ENCODE measurements at places on chromosomes 3 and 15.
A peak's percentile ranks its signal among the peaks of the same experiment; 100 is the strongest.

DNA sequence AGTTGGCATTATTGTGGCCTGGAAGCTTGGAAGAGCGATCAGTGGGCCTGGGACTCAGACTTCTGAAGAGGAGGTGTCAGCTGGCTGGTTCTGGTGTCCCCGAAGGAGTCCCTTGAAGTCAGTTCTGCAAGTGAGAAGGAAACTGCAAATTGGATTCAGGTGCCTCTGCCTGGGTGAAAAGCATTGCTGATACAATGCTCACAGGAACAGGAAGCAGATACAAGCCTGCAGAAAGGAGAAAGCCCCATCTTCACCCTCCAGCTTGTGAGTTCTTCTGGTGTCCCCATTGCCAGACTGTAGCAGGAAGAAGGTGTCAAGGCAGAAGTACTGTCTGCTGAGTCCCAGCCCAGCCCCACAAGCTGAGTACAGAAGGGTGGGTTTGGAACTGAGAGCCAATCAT lies 271.3 kb downstream of the PLOD2 start:
- no peak for DNase-seq

DNA sequence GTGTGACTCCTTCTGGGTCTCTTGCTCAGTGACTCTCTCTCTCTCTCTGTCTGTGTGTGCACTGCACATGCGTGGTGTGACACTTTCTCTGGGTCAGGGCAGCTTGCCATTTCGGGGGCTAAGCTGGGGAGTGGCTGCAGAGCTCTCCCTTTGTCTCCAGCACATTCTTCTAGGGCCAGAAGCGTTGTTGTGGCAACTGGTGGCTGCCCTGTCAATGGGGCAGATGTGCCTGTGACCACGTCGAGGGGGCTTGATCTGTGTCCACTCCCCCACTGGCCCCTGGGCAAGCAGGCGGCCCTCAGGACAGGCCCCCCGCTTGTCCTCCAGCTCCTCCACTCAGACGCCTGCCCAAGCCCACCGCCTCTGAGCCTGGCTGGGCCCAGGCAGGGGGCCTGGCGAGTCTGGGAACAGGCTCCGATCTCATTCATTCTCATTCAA lies 67.8 kb downstream of the WNT7A start:
- DNase-seq = no peak

DNA sequence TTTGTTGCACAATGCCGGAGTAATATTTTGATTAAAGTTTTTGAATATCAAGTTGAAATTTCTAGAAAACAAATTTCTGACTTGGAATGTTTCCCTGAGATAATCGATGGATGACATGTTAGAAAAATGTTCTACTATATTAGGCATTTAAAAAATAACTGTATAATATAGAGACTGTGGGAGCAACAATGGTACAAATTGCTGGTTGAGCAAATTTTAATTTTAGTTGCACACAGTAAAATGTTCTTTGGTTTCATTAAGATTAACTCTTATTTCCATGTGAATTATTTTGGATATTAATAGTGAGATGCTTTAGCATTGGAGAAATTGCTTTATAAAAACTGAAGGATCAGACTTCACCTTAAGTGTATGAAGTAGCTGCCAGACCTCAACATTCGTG lies 9.3 kb downstream of the USP3 start:
- DNase-seq = no peak

GRCh38 chr3:146895026-146895749 lies 290.0 kb upstream of the PLSCR5 start:
- DNase-seq = no peak

DNA sequence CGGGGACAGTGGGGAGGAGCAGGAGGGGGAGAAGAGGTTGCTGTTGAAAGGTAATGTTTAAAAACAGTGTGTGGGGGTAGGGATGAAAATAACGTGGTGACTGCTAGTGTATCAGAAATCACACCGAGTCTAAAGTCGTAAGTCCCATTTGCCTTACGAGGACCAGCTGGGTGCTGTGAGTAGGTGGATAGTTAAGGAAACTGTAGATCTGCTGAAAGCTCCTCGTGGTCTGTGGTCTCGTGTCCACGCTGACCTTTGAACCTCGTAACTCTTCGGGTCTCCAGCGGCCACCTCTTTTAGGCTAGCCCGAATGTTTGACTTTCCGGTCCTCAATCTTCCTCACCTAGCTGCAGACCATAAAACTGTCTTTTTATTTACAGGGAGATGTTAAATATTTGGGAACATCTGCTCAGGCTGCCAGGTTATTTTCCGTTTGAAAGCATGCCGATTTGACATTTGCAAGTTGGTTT lies 29.3 kb upstream of the ST3GAL6 start:
- DNase-seq = no peak

GRCh38 chr15:70050970-70051369 lies 46.7 kb downstream of the TLE3 start:
- no peak for DNase-seq

GRCh38 chr3:59364496-59364895 lies 314.7 kb upstream of the CFAP20DC start:
- no peak for DNase-seq

DNA sequence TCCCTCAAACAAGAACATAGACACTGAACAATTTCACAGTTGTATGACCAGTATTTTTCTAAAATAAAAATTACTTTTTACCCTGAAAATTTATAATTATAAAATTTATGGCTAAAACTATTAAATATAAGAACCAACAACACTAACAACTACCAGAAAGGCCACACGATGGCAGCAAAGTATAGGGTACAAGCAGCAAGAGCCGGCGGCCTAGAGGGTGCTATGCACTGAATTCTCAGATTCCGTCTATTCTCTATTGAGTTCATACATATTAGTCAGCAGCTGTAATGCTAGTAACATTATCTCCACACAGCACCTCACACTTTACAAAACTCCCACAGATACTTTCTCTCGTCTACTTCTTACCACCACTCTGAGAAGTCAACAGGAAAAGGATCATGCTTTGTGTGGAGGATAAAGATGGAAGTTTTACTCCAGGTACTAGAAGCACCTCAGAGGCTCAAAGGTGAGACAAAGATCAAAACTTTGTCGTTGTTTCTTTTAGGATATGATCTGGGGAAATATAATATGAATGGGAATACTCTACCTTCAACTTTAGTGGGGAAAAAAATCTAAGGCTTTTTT lies 160.5 kb downstream of the FGF12 start:
- peak; percentile 1 for DNase-seq

DNA sequence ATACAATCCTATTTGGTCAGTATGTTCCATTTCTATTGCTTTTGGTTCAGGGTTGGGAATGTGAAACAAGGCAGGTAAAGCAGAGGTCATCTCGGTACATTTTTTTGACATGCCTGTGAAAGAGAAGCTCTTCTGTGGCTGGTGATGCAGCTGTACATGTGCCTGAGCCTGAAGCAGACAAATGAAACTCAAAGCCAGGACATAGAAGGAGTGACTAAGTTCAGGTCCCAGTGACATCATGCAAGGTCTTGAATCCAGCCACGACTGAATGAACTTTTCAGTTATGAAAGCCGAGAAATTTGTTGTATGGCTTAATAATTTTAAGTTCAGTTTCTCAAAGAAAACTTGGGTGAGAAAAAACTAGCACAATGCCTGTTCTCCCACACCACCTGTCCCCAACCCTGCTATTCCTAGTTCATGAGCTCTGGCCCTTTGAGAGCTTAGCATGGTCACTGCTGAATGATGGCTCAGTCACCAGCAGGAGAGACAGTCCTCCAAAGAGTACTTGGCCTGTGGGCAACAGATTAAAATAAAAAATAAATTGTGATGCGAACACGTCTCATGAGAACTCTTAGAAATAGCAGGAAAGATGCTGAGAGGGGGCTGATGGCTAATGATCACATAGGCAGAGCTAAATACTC lies 600.2 kb upstream of the GRM7 start:
- DNase-seq = no peak

DNA sequence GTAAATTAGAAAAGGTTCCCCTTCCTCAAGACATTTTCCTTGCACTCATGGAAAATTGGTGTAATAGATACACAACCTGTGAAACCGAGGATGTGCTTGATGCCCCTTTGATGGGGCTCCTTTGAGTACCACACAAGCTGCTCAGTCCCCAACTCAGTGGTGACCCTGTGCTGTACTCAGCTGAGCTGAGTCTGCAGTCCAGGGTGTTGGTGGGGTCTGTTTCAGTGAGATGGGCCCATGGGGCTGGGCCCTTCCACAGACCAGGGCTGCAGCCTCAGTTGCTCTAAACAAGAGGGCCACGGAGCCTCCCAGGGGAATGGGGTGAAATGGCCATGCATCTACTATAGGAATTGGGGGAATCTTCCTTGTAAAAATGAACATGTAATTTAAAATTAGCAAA lies 39.3 kb downstream of the KY start:
- DNase-seq = no peak

GRCh38 chr15:44490622-44491021 lies 46.3 kb upstream of the EIF3J start:
- no peak for DNase-seq

- peak; percentile 91 for DNase-seq
These were observed 28.9 kb downstream of the ARHGAP31 start for GRCh38 chr3:119322835-119323722.

DNA sequence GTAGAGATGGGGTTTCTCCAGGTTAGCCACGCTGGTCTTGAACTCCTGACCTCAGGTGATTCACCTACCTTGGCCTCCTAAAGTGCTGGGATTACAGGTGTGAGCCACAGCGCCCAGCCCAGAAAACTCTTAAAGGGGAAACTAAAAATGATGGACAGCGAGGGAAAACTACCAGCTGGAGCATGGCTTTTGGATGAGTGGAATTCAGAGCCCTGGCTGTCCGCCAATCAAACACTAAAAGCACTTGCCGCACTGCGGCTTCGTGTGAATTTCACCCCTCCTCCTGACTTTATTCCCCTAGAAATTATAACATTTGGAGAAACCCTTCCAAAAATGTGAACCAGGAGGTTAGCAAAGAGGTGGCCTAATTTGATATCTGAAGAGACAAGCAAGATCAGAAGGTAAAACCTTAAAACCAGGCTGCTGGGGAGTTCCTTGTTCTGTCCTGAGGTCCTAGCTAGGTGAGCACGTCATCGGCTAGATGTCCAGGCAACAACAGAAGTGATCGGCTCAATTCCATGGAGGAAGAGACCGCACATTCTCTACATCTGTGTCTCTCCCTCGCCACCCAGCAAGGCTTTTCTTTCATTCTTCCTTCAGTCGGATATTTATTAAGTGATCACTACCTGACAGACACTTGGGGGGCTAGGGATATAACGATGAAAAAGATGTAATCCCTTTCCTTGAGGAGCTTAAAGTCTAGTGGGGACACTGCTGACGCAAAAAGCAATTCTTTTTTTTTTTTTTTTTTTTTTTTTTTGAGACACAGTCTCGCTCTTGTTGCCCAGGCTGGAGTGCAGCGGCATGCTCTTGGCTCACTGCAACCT lies 1.7 kb downstream of the TM4SF19 start:
- no peak for DNase-seq

DNA sequence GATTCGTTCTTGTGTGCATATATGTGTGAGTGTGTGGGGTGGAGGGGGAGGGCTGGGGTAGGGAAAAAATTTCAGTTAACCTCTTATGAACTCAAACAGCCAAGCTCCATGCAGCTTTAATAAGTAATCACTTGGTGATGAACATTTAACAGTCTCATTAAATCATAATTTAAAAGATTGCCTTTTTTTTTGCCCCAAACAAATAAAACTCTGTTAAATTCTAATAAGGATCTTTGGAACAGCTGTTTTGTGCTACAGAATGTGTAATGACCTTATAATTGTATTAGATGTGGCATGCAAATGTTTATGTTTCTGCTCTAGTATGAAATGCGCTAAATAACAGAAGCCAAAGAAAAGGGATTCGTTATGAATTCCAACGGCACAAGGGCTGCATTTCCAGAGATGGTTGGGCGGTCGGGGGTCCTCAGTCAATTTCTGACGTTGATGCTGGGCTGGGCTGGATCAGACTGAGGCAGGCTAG lies 80.0 kb upstream of the RORA start:
- no peak for DNase-seq

DNA sequence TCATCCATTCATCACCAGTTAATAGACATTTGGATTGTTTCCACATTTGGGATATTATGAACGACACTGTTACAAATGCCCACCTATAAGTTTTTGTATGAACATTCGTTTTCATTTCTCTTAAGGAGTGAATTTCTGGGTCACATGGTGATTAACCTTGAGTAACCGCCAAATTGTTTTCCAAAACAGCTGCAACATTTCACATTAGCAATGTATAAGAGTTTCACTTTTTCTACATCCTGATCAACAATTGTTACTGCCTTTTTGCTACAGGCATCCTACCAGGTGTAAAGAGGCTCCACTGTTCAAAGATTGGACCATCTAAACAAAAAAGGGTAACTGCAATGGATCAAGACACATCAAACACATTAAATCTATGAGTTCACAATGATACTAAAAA lies 52.0 kb downstream of the CPEB1 start:
- DNase-seq = no peak

GRCh38 chr3:138347960-138348753 lies at the start of gene MRAS:
MRAS (plus strand) TSS chr3:138348579; CDS start chr3:138372884, 24,305 bp downstream.
- no peak for DNase-seq

- no peak for DNase-seq
These were observed 225.3 kb downstream of the XXYLT1 start for GRCh38 chr3:195045481-195046210.

- DNase-seq = no peak
These were observed 57.5 kb downstream of the RFTN1 start for GRCh38 chr3:16455966-16456365.

DNA sequence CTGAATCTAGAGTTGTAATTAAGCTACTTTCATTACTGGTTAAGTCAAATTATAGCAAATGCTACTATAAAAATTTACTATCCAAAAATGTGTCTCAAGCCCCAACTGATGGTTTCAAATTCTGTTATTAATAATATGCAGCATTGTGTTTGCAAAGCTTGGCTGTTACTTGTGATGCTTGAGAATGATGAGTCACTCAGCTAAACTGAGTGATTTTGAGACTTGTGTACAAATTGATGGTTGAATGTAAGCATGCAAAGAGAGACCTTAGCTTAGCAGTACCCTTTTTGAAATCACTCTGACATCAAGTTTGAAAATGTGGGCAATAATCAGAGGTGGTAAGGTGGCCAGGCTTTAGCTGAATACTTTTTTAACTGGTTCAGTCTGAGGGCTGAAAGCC lies 27.6 kb downstream of the OPA1 start:
- DNase-seq = no peak

GRCh38 chr15:38084289-38084688 lies 149.8 kb downstream of the TMCO5A start:
- no peak for DNase-seq

- DNase-seq = no peak
These were observed 5.9 kb upstream of the ALDH1L1 start for GRCh38 chr3:126186271-126186670.
